ENCODE measurements at places on chromosomes 12 and 14.

GRCh38 chr12:91973813-91974212 lies 171.8 kb downstream of the BTG1 start:
- no peak for DNase-seq

DNA sequence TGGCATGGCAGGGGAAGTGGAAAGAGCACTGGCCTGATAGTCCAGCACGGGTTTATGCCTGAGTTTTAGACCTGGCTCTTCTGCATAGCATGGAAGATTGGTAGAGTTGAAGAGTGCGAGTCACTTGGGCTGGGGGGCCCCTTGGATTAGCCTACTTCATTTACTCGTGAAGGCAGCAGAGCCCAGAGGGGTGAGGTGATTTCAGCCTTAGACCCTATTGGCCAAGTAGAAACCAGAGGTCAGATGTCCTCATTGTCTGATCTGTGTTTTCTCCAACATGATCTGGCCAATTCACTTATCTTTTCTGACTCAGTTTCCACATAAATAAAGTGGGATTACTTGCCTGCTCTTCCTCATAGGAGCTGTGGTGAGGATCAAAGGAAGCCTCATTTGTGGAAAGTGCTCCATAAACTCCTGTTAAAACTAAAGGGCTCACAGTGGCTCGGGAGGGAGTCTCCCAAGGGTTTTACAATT lies 1.9 kb downstream of the PLEKHG3 start:
- no peak for DNase-seq

DNA sequence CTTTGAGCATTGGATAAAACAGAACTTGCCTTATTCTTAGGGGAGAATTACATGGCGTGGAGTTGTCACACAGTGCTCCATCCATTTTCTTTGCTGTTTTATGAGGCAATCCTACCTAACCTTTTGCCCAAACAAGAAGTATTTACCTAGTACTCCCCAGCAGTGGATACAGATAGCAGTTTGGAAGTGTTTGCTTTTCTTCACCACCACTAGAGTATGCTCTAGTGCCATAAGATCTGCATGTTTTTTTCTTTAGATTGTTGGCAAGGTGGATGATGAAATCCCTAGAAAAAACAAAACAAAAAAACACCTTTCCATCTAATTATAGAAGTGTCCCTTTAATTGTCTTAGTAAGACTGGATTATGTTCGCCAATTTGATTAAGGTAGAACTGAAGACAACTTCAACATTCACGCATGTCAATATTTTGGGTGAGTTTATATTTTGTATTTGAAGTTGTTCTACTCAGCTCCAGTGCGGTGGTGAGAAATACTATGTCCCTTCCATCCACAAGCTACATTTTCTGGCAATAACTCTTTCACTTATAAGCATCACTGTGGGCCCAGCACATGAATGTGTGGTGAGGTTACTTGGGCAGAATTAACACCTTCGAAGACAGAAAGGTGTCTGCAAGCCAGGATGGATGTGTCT lies 23.6 kb upstream of the TMEM260 start:
- no peak for DNase-seq

- DNase-seq: peak; percentile 9
Observed at GRCh38 chr12:29211696-29212095, 62.6 kb downstream of the FAR2 start.

DNA sequence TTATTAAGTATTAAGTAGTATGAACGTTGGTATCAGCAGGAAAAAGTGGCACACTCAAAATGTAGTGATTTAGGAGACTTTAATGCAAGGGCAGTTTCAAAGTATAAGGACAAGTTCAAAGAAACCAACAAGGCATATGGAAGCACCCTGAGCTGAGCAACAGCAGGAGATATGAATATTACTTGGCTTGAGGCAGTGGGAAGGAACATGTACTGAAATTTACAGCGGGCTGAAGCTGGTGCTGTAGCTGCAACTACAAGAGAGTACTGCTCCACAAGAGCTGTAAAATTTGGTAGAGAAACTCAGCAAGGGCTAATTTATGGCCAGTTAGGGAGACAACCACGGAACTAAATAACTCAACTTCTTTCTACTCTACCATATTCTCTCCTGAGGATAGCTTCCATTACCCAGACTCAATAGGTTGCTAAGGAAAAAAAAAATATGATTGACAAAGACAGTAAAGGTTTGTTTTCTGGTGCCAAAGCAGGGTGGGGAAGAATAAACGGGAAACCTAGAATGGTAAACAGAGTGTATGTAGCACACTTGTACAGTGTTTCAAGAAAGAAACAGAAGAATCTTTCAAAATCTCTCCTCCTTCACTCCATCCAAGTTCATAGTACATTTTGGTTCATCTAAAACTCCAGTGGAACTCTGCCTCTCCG lies 487.8 kb upstream of the MGAT4C start:
- DNase-seq: no peak

GRCh38 chr12:96743606-96744005 lies 163.5 kb upstream of the NEDD1 start:
- DNase-seq: no peak

DNA sequence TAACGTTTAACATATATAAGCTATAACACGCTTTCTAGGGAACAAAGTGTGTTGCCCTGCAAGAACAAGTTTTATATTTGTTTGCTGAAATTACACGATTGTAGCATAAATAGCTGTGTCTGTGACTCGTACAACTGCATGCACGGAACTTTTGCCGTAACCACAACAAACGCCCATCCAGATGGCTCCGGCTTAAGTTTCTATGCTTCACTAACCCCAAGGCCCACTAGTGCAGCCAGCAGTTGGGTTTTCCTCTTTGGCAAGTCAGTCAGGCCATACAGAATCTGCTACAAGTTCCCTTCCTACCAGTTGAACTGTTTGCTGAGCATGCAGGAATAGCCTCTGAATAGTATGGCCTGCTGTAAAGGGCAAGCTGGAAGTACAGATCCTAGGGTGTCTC lies 12.1 kb downstream of the CSRP2 start:
- peak; percentile 64 for DNase-seq

GRCh38 chr12:89067421-89068187 lies 284.7 kb downstream of the DUSP6 start:
- peak; percentile 35 for DNase-seq

GRCh38 chr12:82740129-82741000 lies 53.7 kb downstream of the TMTC2 start:
- no peak for DNase-seq
